Left ventricle myocardium inferior (tissue), 1 donor: ENCODE measurements at places on chromosomes 12 and 14. TPM values are rescaled to one million over a fixed set of nuclear protein-coding genes. Genes with fewer than 3 reads are reported as not detected.

DNA sequence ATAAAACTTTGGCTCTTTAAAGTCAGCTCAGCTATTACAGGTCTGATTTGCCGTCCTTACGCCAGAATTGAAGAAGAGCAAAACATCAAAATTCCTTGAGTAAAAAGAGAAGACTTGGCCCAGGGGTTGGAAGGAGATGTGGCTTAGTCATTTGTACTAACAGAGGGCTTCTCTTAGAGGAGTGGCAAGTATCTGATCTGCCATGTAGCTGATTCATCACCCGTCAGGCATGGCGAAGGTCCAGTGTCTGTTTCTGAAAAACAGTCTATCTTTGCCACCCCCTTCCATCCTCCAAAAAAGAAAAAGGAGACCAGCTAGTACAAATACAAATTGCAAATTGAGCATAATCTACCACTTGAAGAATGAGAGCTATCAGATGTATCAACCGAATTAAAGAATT, 91.9 kb downstream of the RAD52 start:
- no peak for DNase-seq

- no peak for DNase-seq
Observed at GRCh38 chr14:62027958-62028357, 265.7 kb downstream of the SNAPC1 start.

- DNase-seq, result no peak
Observed at GRCh38 chr14:76713121-76713520, 48.1 kb upstream of the VASH1 start.

DNA sequence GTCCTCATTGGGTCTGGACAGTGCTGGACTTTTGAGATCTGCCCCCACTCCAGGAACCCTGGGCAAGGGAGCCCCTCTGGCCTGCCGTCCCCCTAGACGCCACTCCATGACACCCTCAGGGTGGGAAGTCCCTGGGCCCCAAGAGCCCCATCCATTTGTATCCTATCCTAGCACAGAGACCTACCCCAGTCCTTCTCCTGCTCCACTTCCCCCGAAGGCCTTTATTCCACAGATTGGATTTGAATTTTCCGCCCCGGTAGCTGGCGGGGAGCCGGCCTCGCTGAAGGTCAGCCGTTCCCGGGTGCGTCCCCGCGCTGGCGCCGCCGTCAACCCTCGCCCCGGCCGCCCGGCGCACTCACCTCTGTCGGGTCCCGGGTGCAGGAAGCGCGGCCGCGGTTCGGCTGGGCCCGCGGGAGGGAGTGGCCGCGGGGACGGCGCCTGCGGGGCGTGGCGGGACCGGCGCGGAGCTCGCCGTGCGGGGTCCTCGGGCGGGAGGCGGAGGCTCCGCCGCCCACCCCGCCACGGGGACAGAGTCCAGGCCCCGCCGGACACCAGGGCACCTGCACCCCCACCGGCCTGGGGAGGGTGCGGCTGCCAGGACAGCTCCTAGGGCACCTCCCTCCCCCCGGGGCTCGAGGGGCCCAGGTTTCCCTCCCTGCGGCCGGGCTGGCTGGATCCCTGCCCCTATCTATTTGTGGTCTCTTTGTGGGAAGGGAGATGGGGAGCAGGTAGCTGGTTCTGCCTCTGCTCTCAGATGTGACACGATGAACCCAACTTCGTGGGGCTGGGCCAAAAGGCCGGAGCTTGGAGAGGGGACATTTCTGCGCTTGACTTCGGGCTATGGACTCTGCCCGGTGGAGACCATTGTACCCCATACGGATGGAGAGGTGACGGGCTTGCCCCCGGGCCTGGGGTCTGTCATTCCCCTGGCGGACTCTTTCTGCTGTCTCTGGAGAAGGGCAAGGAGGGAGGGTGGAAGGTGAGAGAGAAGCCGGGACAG, 19.9 kb upstream of the GPR68 start:
- peak; percentile 35 for DNase-seq

GRCh38 chr12:46131732-46132469, 136.9 kb downstream of the SLC38A1 start:
- no peak for DNase-seq

DNA sequence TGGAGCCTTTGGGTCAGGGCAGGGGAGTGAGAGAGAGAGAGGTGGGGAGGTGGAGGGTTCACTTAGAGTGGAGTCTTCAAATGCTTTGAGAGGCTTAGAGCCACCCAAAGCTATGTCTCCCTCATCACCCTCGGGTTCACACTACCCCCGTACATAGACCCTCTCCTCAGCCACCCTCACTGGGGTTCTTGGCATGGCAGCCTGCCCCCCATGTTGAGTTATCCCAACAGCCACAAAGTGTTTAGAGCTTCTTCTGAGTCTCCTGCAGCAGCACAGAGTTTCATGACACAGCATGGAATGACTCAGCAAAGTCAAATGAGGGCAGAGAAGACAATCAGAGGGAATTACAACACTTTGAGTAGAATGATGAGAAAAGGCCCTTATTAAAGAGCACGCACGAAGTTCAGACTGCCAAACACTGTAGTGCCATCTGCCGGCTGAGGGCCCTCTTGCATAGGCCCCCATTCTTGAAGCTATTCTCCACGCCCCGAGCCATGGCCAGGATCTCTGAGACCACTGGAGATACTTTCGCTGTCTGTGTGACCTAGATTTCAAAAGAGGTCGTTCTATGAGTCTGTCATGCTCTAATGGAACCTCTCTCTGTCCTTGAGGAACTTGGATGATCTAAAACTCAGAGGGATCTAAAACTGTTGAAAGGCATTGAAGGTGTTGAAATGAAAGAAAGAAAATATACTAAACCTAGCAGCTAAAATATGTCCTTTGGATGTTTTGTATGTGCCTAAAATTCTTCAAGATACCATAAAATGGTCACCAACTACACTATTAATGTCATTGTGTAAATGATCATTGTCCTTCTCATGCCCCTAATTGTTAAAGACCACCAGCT, 221.9 kb downstream of the PELI2 start:
- DNase-seq, result peak; percentile 74

DNA sequence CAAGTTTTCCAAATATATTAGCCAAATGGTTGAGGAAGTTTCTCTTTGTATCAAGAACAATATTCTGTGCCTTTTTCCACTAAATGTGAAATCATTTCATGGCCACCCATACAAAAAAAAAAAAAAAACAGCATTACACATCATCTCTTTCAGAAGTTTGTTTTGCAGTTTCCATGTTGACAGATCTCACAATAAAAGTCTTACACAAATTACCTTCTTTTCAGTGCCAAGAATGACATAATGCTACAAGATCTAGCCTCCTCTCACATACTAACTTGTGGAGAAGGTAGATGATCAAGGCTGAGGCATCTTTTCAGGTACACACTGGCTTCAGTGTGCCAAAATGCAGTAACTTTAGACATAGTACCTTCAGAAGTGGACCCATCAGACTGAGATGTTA, 35.3 kb downstream of the PRKD1 start:
- no peak for DNase-seq

GRCh38 chr12:108696996-108697290, 34.4 kb downstream of the CORO1C start:
- no peak for DNase-seq

- DNase-seq, result no peak
Observed at GRCh38 chr12:68794653-68795251, 13.2 kb upstream of the MDM2 start.

DNA sequence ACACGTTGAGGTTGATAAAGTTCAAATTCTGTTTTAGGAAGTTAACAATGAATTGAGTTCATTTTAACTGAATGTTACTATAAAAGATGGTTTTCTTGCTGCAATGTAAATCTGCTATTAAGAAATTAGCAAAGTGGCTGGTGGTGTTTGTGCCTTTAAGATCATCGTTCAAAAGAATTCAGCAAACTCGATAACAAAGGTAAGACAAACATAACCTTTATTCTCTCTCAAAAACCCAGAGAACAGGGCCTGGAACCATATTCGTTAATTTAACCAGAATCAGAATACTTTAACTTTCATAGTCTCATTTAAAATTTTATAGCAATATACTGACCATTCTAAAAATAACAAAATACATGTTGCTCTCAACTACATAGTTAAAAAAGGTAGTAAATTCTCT, 3.4 kb downstream of the TMEM30B start:
- DNase-seq, result no peak

DNA sequence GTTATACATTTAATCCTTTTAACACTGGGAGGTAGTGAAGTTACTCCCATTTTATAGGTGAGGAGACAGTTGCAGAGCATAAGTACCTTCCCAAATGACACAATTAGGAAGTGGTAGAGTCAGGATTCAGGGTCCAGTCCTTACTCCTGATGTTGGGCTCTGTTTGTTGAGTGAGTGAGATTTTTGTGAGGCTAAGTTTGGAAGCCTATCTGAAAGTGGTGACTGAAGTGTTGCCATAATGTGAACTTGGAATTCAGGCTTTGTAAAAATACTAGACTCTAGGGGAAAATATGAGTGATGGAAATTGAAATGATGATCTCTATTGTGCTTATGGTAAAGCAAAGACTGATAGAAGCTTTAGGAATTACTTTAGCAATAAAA, 2.2 kb downstream of the NUDT4 start:
- DNase-seq, result no peak

DNA sequence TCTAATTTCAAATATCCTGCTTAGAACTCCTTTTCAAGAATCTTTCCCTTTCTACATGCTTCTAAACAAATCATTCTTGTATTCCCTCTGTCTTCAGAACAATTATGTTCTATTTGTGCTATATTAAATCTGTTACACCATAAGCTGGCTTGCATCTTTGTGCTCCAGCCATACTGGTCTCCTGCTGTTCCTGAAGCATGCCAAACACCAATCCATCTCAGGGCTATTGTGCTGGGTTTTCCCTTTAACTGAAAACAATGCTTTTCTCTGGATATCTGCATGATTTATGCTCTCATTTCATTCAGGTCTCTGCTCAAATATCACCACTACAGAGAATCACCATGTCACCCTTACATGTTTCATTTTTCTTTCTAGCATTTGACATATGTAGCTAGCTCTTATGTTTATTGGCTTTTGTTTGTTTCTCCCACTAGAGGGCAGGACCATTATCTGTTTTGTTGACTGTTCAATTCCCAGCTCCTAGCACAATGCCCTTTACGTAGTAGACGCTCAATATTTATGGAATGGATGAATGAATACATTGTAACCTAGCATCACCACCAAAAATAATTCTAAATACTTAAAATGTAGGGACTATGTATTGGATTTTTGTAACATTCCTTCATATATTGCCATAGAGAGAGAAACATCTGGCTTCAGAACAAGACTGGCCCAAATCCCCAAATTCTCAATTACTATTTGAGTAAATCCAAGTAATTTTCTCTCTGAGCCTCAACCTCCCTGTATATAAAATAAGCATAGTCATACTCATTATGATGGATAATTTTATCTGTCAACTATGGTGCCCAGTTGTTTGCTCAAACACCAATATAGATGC, 302.0 kb upstream of the SYT1 start:
- DNase-seq, result no peak

- DNase-seq, result no peak
Observed at GRCh38 chr12:96146747-96147146, 47.4 kb upstream of the ELK3 start.

GRCh38 chr12:52519387-52519703, 849 bp downstream of the KRT5 start:
- no peak for DNase-seq

The CREBL2 gene
- 14.9 TPM for total RNA-seq

The ZBTB25 gene
- total RNA-seq, result 20.8 TPM

The RPS26 gene
- total RNA-seq, result 48.7 TPM

The SIX6 gene
- total RNA-seq, result not detected

The GALNT6 gene
- total RNA-seq, result 0.60 TPM

The MAP3K12 gene
- total RNA-seq, result 4.8 TPM

The TIMM9 gene
- total RNA-seq, result 27.8 TPM

The SLC25A29 gene
- total RNA-seq, result 24.5 TPM
